ENCODE measurements at places on chromosomes 16 and 17.

GRCh38 chr17:43094129-43094835, 30.9 kb downstream of the BRCA1 start:
- DNase-seq, result no peak

- DNase-seq, result no peak
Observed at GRCh38 chr17:11682646-11683045, 84.4 kb downstream of the DNAH9 start.

- DNase-seq, result no peak
Observed at GRCh38 chr17:6380915-6381438, 53.9 kb downstream of the AIPL1 start.

- no peak for DNase-seq
Observed at GRCh38 chr17:56441308-56441707, 152.2 kb upstream of the NOG start.

GRCh38 chr16:83066881-83067280, 440.1 kb downstream of the CDH13 start:
- DNase-seq, result no peak

Measured in HT-29 (cell line).